ENCODE measurements at places on chromosomes 2 and 18.

DNA sequence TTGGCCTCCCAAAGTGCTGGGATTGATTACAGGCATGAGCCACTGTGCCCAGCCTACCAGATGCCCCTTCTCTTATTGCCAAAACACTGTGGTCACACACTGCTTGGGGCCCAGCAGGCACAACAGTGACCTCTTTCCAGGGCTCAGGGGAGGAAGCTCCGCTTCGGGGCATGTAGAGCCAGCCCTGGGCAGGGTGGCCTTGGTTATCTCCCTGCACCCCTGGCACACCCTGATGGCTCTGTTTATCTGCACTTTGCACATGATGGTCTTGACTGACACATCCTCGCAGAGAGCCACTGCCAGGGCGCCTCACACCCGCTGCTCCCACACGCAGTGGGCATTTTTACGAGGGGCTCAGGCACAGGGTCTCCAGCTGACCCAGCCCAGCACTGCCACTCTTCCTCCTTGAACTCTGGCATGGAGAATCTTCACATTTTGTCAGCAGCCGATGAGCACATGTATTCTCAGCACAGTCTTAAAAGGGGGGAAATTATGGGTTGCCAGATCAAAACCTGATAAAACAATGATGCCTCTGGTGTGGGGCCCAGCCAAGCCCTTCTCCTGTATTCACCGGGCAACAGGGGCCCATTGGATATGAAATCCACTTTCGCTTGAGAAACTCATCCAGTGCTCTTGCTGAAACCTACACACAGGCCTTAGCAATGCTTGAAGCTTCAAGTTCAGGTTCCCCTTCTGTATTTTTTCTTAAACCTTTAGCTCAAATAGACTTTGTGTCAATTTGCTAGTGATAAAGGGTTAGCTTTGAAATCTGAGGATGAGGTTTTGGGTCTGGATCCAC lies 5.9 kb downstream of the GYPC start:
- peak; percentile 98 for DNase-seq

- DNase-seq = no peak
These were observed 96.0 kb downstream of the TFCP2L1 start for GRCh38 chr2:121189011-121189410.

GRCh38 chr2:98911376-98912154 lies 24.5 kb downstream of the CRACDL start:
- no peak for DNase-seq

DNA sequence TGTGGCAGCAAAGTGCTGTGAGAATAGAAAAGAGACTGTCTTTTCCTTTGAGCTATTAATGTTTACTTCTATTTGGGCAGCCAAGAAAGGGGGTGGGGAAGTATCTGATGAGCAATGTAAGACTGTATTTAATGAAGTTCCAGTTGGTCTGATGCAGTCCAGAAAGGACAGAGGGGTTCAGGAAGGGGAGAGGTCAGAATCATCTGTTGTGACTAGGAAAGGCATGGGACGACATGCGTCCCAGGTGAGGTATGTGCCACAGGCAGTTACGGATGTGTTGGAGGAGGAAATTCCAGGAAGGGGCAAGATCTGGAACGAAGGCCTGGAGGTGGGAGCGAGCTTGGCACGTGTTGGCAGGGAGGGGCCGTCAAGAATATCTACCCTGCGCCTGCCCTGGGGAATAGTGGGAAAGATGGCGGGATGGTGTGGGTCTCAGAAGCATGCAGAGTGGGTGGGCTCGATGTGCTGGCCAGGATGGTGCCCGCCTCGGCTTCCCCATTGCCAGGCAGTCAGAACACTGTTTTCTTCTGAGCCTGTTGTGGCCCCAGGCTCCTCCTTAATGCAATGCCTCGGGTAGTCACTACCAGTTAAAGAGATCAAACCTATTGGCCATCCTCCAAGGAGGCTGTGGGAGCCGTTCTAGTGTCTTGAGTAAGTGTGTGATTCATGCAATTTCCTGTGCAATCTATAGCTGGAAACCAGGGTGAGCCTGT lies 57.8 kb upstream of the TXNDC2 start:
- DNase-seq = peak; percentile 94

Measured in hematopoietic multipotent progenitor cell treated with erythropoietin and hydrocortisone succinate and interleukin-3 and kit ligand, for 8 days (in vitro differentiated cells).